ENCODE measurements at places on chromosomes 12 and 14. TPM values are rescaled to one million over a fixed set of nuclear protein-coding genes. Genes with fewer than 3 reads are reported as not detected.

The KRT73 gene
- polyA plus RNA-seq: 1.4 TPM

GRCh38 chr12:112107306-112108201 is 1.0 kb downstream of the NAA25 start:
- no peaks in the 10 kb centered on the region for H3K27me3 ChIP-seq
- H3K4me1 ChIP-seq: peaks cover 33% of the 10 kb centered on the region
- H3K27ac ChIP-seq: peak overlapping the region; percentile 88
- H3K36me3 ChIP-seq: no peaks in the 10 kb centered on the region
- DNase-seq: peak; percentile 21

The BEGAIN gene
- polyA plus RNA-seq: 0.29 TPM

GRCh38 chr12:108855284-108856169 is 1.9 kb downstream of the SSH1 start:
- H3K27ac ChIP-seq: peak overlapping the region; percentile 67
- H3K36me3 ChIP-seq: peaks cover 13% of the 10 kb centered on the region
- DNase-seq: no peak
- H3K27me3 ChIP-seq: no peaks in the 10 kb centered on the region

DNA sequence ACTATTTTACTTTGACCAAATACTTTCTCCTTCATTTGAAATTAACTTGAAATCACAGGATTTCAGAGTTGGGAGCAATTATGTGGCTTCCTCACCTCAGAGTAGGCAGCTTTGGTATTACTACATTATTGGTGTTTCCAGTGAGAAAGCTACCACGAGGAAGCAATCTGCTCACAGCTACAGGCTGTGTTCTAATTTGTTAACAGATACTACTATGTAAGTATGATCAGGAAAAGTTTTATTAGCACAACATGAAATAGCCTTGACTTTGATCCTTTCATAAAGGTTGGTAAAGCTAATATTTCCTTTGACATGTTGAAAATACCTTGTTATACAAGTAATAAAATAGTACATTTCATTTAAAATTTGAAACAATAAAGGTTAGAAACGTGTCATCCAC is 30.6 kb downstream of the TAOK3 start:
- no peak for DNase-seq
- H3K27me3 ChIP-seq: no peaks in the 10 kb centered on the region
- H3K36me3 ChIP-seq: no peaks in the 10 kb centered on the region
- H3K4me3 ChIP-seq: no peak overlapping the region
- H3K27ac ChIP-seq: no peak overlapping the region

The TMEM30B gene
- 2.4 TPM for polyA plus RNA-seq

The TFCP2 gene
- polyA plus RNA-seq: 9.0 TPM

DNA sequence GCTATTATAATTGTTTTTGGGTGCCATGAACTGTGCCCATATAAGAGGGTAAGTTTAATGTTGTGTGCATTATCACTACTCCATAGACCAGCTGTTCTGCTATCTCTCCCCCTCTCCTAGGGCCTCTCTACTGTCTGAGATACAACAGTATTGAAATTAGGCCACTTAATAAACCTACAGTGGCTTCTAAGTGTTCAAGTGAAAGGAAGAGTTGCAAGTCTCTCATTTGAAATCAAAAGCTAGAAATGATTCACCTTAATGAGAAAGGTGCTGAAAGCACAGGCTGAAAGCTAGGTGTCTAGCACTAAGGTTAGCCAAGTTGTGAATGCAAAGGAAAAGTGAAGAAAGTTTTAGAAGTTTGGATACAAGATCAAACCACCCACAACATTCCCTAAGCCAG is 168.0 kb downstream of the SLC16A7 start:
- no peak overlapping the region for H3K27ac ChIP-seq
- no peaks in the 10 kb centered on the region for H3K4me1 ChIP-seq
- no peaks in the 10 kb centered on the region for H3K27me3 ChIP-seq
- no peak overlapping the region for H3K4me3 ChIP-seq
